ENCODE measurements at places on chromosomes 12 and 14. TPM values are rescaled to one million over a fixed set of nuclear protein-coding genes. Genes with fewer than 3 reads are reported as not detected.

AQP5 gene
- under 0.01 TPM for total RNA-seq

ZFC3H1 gene
- total RNA-seq = 16.7 TPM

EIF2S3B gene
- 0.69 TPM for total RNA-seq

CDH24 gene
- total RNA-seq = 10.9 TPM

CCDC196 gene
- total RNA-seq = not detected

Measured in bladder microvascular endothelial cell (primary cell).